ENCODE measurements at places on chromosomes 6 and 20.
A peak's percentile ranks its signal among the peaks of the same experiment; 100 is the strongest.

GRCh38 chr6:37127961-37128862 is 41.7 kb upstream of the PIM1 start:
- peak; percentile 55 for DNase-seq

DNA sequence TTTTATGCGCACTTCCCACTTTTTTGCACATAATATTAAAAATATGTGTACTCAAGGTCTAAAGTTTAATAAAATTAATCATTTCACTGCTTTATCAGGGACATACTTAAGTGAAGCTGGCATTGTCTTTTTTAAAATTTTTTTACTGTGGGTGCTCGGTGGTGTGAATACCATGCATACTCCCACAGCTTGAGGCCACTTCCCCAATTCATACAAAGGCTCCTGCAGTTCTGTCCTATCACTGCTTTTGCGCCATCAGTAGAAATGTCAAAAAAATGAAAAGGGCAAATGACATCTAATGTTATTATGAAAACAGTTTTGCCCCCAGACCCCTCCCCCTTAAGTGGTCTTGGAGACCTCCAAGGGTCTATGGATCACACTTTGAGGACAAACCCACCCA is 464.1 kb upstream of the ARID1B start:
- DNase-seq, result no peak

DNA sequence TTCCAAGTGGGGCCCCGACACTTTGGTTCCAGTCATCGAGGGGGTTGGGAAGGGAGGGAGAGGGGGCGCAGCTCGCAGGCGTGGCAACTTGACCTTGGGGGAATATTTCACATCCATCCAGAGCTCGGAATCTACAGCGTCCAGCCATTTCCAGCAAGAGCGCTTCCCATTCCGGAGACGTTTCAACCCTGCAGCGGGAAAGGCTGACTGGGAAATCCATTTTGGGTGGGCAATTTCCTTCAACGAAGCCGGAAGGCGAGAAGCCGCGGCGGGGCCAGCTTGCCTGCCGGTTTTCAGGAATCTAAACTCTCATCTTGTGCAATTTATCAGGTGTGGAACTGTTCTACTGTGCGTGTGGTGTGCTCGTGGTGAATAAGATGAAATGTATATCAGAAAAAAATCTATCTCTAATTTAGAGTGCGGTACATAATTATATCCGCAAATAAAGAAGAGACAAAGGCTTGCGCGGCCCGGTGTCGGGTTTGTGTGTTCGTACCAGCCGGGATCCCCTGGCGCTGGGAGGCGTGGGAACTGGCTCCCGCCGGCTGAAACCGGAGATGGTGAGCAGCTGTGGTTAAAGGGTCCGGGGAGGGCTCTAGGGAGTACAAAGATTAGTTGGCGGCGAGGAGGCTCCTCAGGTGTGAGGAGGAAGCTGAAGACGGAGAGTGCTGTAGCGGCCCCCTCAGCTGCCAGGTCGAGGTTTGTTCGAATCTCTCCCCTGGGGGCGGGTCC is 4.8 kb downstream of the SLC32A1 start:
- no peak for DNase-seq

DNA sequence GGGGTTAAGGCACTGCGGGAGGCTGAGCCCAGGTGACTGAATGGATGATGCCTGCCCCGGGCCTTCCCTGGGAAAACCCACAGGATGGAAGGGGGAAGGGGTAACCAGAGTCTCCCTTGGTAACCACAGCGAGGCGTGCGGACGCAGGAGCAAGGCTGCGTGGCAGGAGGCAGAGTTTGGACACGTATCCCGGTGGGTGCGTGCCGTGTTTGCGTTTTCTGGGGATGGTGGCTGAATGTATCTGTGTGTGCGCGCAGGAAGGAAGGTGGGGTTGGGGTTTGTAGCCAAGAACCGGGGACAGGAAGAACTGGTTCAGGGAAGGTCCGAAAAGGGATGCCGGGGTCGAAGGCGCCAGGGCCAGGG is 1.8 kb downstream of the MDGA1 start:
- peak; percentile 47 for DNase-seq

GRCh38 chr20:63536241-63536977 is 767 bp downstream of the PTK6 start:
- peak; percentile 98 for DNase-seq

GRCh38 chr6:5761370-5761769 is 245.4 kb downstream of the NRN1 start:
- DNase-seq, result no peak

Data from hepatic stellate cell (primary cell).